ENCODE measurements at places on chromosomes 7 and 10. TPM values are rescaled to one million over a fixed set of nuclear protein-coding genes. Genes with fewer than 3 reads are reported as not detected.

ERVW-1 gene
- total RNA-seq = not detected

SFXN4 gene
- 38.7 TPM for total RNA-seq

RBP4 gene
- total RNA-seq = not detected

LEP gene
- total RNA-seq = not detected

CACNB2 gene
- not detected for total RNA-seq

ATP6V0A4 gene
- total RNA-seq = 0.19 TPM

DEPP1 gene
- total RNA-seq = 0.34 TPM

SKIDA1 gene
- 0.32 TPM for total RNA-seq

EBF3 gene
- not detected for total RNA-seq

CTTNBP2 gene
- total RNA-seq = not detected

SMKR1 gene
- total RNA-seq = 2.7 TPM

GPR37 gene
- not detected for total RNA-seq
